ENCODE measurements at places on chromosomes 16 and 17.

GRCh38 chr16:55711959-55712876, 56.4 kb downstream of the SLC6A2 start:
- peak; percentile 34 for DNase-seq

GRCh38 chr17:676060-676700, 38.5 kb downstream of the VPS53 start:
- DNase-seq: no peak

- no peak for DNase-seq
Measured at GRCh38 chr16:71727551-71728324, 3.2 kb upstream of the PHLPP2 start.

DNA sequence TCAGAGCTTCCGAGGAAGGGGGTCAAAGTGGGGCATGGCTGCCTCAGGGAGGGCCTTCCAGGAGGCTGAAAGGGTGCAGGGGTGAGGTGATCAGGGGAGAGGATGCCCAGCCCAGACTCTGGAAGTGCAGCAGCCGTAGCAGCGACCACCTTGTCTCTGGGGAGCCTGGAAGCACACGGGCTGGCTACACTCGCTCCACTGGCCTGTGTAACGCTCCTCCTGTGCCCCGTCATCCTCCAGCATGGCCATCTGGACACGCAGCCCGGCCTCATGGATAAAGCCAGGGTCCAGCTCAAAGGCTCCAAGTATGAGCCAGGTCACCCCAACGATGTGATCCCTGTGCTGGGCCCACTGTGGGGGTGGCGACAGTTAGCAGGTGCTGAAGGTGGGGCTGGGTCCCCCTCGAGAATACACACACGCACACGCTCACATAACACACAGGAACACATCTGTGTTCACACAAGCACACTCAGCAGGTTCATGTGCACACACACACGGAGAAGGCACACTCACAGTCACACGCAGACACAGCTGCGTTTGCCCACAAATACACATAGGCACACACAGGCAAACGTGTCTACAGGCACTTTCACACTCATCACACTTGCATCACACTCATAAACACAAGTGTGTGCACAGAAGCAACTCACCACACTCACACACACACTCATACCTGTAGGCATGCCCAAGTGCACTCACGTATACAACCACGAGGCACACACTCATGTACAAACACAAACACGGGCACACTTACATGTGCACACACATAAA, 19.3 kb downstream of the POLR3K start:
- DNase-seq: no peak

DNA sequence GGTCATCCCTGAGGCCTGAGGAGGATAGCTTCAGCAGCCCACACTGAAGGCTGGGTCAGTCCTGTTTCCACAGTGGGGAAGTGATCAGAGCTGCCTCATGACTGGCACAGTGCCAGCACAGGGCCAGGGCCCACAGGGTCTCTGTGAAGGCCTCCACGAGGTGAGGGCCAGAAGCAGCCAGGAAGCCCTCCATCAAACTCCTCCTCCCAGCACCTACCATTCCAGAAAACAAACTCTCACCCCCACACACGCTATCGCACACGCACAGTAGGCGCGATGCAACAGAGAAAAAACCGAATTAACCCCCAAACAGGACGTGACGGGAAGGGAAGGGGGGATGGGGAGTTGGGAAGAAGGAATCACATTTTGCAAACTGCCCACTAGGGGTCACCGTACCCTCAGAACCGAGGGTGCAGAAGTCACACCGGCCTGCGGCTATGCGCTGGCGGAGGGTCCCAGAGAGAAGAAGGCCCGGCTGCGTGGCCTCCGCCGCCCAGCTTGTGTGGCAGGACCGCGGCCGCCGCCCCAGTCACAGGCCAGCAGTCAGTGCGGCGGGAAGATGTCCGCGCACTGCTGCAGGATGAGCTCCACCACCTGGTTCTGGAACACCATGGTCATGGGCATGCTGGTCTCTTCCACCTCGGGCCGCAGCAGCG, 37.6 kb downstream of the ARHGAP27 start:
- no peak for DNase-seq

DNA sequence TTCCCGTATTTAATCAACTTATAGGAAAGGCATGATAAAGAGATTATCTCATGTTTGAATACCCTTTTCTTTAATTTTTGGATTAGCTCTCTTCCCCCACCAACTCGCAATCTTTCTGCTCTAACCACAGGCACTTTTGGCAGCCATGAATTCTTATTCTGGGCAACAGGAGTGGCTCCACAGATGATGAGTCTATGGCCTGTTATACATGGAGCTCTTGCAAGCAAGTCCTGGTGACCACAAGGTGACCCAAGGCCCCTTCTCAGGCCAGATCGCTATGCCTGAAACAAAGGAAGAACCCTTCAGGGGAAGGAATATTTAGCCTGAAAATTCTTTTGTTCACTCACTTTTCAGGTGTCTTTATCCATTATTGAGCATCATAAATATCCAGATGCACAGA, 10.8 kb upstream of the ZNF267 start:
- no peak for DNase-seq

All from activated CD8-positive, alpha-beta memory T cell treated with anti-CD3 and anti-CD28 coated beads for 48 hours (primary cell).